NCI-H187 treated with DMSO at 0.1 percent for 48 hours (cell line): ENCODE measurements at places on chromosomes 3 and 15.

DNA sequence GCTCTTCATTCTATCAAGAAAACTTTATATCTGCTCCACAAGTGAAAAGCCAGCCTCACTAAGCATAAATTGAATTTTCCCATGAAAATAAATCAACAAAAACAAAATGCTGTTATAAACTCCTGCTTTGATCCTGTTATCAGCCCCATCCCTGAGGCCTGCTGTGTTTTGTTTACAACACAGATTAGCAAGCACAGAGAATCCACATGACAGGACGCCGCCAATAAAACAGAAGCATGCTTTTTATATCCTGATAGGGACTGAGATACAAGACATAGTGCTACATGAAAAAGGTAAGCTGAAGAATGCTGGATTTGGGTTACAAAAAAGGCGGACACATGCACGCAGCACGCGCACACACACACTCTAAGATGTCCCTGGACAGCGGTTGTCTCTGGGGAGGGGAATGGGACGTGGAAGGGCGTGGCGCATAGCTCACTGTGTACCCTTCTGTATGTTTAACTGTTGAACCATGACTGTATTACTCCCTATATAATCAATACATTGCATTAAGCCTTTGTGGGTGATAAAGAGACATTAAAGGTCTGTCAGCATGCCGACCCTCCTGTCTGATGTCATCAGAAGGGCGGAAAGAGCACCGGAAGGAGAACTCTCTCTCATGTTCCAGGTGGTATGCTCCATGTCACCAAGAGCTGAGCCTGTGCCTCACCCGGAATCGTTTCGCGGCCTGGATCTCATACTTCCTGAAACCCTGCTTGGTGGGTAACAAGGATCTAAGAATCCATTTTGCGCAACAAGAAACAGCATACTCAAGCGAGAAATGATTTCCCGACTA, 93.9 kb downstream of the IQSEC1 start:
- DNase-seq = no peak

GRCh38 chr3:20798666-20799065, 612.7 kb upstream of the SGO1 start:
- no peak for DNase-seq

GRCh38 chr3:65828706-65829105, 210.0 kb downstream of the MAGI1 start:
- no peak for DNase-seq

GRCh38 chr15:44537735-44538240, 841 bp downstream of the EIF3J start:
- DNase-seq = no peak

DNA sequence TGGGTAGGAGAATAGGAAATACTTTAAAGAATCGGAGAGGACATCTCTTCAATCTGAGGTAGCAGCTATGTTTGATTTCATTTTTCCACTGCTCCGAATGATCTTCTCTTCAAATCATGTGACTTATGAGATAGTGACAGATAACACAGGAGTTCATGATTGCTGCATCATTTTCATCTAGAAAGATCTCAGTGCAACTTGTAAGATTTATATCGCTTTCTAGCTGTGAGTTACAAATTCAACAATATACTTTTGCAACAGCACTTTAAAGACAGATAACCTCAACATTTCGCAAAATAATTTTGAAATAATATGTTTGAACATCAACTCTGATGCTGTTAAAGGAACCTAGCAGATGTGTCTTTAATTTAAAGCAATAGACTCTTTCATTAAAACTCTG, 99.9 kb upstream of the CCDC80 start:
- no peak for DNase-seq

GRCh38 chr3:27723815-27724458, 1.8 kb upstream of the EOMES start:
- DNase-seq = no peak

- no peak for DNase-seq
Observed at GRCh38 chr3:123870033-123870432, 14.1 kb downstream of the MYLK start.

DNA sequence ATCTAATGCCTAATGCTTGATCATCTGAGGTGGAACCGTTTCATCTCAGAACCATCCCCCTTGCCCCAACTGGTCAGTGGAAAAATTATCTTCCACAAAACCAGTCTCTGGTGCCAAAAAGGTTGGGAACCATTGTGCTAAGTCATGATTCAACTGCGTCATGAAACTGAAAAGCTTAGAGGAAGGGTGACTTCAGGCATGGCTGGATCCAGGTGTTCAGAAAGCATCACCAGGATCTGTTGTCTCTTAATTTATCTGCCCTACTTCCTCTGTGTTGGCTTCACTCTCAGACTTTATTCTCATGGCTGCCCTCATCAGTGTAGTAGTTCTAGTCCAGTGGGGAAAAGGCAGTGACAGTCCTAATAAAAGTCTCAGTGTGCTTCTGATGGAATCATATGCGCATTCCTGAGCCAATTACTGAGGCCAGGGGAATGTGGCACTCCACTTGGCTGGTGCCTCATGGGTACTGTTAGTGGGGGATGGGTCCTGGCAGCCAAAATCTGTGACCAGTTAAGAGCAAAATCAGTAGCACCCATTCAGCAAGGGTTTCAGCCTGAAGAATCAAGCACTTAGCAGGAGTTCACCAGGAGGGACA, 110.3 kb downstream of the WNT5A start:
- DNase-seq = no peak

- no peak for DNase-seq
Observed at GRCh38 chr3:133362539-133362938, 37.3 kb upstream of the BFSP2 start.
